ENCODE measurements at places on chromosomes 7 and 10. TPM values are rescaled to one million over a fixed set of nuclear protein-coding genes. Genes with fewer than 3 reads are reported as not detected.

The MSS51 gene
- total RNA-seq, result 1.5 TPM

The SPDYE16 gene
- total RNA-seq, result not detected

The CLCN1 gene
- total RNA-seq, result not detected

The HABP2 gene
- total RNA-seq, result not detected

DNA sequence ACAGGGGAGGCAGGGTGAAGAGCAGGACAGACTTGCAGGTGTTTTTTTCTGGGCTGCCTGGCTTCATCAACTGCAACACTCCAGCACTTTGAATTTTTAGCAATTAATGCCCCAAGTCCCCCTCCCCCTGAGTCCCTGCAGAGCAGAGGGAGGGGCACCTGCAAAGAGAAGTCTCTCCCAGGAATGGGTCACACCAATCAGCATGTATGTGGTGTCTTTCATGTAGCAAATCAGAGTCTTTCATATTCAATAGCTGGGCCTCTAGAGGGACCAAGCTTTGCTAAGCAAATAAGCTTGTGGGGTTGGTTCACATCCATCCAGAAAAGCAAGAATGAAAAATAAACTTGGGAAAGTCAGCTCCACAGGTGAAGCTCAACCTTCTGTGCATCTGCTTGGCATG lies 90.7 kb downstream of the PARP12 start:
- DNase-seq, result no peak

GRCh38 chr7:47253650-47254080 lies 328.2 kb downstream of the TNS3 start:
- no peak for DNase-seq

- no peak for DNase-seq
Observed at GRCh38 chr7:36287371-36288241, 102.1 kb upstream of the ANLN start.

DNA sequence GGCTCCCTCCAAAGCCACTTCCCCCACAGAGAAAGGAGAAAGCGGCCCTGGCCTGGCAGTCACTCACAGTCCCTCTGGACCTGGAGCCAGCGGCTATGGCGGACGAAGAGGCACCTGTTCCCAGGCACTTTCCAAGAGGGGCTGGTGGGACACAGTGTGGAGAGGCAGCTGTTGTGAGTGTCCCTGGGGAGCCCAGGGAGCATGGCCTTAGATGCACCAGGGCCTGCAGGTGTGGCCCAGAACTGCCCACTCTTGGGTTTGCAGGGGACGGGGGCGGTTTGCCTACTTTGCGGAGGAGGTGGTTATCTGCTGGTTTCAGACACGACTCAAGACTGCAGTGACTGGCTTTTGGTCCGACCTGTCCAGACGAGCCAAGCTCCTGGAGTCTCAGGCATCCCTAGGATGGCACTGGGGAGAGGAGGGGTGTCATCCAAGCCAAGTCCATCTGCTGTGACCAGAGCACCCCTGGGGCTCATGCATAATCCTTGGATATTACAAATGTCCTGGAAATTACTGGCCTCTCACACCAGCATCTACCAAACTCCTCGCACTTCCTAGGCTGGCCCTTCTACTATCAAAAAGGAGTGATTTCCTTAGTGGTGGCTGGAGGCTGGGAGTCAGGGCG lies 18.4 kb downstream of the CTBP2 start:
- no peak for DNase-seq

- no peak for DNase-seq
Observed at GRCh38 chr10:118912961-118913600, 116.4 kb upstream of the NANOS1 start.

- DNase-seq, result no peak
Observed at GRCh38 chr7:155506854-155507337, 39.5 kb downstream of the CNPY1 start.

DNA sequence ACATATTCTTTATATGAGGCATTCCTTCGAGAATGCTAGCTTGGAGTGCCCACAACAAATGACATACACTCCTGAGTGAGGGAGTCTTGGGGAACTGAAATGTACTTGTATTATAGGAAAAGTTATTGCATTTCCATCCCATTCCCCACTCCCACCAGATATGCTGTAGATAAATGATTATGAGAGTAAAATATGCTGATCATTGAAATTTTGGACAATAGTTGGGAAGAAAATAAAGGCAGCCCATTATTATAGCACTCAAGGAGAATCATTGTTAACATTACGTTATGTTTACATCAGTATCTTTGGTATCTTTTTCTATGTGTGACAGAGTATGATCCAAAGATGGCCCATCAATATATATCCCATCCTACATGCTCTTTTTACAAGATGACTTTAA lies 194.4 kb downstream of the GATA3 start:
- no peak for DNase-seq

- no peak for DNase-seq
Observed at GRCh38 chr7:11934796-11935195, 102.8 kb upstream of the THSD7A start.

DNA sequence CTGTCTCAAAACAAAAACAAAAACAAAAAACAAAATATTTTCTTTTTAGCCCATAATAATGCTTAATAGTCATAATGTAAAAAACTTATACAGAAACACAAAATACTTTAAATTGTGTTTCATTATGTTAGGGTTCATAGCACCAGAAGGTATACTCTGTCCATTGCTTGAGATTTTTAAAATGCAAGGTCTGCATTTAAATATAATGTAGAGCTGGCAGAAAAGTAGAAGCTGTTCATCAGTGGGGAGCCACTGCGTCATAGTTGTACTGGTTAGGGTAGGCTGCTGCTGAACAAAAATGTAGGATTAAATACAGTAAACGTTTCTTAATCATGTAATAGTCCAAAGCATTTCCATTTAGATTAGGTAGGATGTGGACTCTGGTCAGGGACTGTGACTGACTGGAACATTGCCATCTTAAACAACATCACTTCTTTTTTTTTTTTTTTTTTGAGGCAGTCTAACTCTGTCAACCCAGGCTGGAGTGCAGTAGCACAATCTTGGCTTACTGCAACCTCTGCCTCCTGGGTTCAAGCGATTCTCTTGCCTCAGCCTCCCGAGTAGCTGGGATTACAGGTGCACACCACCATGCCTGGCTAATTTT lies 85.2 kb downstream of the ANKIB1 start:
- no peak for DNase-seq

DNA sequence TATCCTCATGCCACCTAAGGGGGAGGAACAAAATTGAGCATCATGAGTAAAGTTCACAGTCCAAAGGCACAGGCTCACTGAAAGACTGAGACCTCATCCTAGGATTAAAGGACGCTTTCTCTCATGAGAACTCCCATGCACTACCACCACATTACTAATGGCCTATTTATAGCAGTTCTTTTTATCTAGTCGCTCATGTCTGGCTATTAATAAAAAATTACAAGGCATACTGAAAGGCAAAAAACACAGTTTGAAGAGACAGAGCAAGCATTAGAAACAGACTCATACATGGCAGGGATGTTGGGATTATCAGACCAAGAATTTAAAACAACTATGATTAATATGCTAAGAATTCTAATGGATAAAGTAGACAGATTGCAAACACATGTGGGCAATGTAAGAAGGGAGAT lies 46.0 kb upstream of the CDK13 start:
- DNase-seq, result no peak

DNA sequence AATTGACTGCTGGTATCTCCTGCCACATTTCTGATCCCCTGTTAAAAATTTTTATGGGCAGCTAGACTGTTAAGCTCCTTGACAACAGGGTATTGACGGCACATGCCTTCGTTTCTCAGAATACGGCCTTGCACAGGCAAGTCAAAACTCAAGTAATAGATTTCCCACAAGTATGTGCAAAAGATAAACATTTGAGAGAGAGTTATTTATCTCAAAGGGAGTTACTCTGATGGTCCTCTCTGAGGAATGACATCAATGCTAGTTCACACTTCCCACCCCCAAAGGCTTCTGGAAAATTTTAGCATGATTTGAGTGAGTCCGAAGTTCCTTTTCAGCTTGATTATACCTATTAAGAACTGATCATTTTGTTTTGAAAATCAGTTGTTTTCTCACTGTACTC lies 71.9 kb downstream of the JCAD start:
- no peak for DNase-seq

DNA sequence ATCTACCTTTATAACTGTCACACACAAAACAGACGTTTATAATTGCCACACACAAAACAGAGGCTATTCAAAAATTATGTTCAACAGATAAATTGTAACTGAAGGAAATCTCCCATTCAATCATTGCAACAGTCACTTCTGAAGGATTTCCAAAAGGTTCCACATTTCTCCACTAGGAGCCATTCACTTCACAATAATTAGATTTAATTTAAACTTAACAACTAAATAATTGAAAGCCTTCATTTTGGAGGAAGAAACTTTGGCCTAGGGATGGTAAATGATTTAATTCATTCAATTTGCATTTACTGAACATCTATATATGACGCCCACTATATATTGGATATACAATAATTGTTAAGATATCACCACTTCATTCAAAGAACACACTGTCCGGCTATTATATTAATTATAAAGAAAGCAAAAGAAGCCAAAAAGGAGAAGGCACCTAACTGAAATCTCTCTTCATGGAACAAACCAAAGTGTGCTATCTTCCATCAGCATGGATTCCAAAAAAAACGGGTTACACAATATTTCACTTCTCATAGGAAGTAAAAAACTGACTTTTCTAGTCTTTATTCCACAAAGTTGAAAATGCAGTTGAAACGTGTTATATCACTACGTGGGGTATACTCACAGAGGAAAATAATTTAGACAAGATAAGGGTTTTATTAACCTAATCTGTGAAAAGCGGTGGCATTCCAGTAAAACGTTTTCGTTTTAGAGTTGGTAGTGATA lies 1.7 kb downstream of the ATAD1 start:
- no peak for DNase-seq

GRCh38 chr10:69629897-69630650 lies at the start of gene FAM241B:
FAM241B (plus strand) TSS chr10:69630247; CDS start chr10:69631744, 1,497 bp downstream.
- peak; percentile 82 for DNase-seq

- DNase-seq, result no peak
Observed at GRCh38 chr7:64636386-64636785, 29.5 kb upstream of the ZNF107 start.

GRCh38 chr7:140017034-140017433 lies 45.7 kb downstream of the PARP12 start:
- DNase-seq, result no peak

GRCh38 chr10:129626796-129627435 lies 159.9 kb downstream of the MGMT start:
- DNase-seq, result peak; percentile 32

DNA sequence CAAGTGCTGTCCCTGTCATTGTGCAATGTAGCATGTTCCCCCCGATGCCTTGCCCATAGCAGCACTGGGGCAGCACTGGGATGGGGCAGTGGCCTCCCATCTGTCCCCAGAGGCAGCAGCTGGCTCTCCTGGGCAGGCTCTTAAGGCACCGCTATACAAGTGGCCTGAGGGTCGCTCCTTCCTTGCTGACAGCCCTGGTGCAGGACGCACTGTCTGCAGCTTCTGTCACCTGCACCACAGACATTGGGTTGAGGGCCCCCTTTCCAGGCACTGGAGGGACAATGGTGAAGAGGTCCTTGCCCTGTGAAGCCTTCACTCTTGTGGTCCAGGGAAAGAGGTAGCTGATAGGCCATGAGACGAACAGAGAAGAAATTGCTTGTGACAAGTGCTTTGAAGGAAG lies 10.6 kb downstream of the CPSF4 start:
- no peak for DNase-seq

DNA sequence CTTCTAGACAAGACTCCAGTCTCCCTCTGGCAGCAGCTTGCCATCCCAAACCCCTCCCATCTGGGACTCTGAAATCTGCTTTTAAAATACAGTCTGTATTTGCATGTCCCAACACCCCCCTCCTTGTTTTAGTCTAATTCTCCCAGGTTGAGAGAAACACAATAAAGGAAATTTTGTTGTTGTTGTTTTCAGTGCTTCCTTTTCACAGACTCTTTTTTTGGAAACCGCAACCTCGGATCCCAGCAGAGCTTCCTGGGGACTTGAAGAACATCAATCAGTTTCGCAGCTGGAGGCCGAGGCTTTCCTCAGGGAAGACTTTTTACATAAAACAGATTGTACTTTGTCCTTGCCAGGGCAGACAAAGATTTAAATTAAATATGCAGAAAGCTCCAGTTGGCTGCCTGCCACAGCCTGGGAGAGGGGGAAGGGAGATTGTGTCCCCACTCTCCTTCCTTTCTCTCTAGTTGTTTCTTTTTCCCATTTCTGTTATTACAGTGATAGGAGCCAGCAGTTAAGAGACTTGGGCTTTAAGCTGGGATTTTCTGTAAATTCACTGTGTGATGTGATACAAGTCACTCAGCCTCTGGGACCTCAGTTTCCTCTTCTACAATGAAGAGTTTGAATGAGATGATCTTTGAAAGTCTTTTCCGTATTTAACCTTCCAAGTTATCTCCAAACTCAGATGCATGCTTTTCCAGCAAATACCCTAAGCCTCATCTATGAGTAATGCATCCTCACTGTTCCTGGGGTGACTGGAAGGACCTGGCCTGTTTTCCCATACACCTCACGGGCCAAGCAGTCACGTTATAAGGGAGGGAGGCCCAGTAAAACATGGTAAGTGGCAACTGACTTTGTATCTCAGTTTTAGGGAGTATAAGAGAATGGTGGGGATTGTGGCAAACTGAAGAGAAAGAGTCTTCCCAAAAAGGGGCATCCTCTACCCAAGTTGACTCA lies 192.3 kb downstream of the REEP3 start:
- no peak for DNase-seq

DNA sequence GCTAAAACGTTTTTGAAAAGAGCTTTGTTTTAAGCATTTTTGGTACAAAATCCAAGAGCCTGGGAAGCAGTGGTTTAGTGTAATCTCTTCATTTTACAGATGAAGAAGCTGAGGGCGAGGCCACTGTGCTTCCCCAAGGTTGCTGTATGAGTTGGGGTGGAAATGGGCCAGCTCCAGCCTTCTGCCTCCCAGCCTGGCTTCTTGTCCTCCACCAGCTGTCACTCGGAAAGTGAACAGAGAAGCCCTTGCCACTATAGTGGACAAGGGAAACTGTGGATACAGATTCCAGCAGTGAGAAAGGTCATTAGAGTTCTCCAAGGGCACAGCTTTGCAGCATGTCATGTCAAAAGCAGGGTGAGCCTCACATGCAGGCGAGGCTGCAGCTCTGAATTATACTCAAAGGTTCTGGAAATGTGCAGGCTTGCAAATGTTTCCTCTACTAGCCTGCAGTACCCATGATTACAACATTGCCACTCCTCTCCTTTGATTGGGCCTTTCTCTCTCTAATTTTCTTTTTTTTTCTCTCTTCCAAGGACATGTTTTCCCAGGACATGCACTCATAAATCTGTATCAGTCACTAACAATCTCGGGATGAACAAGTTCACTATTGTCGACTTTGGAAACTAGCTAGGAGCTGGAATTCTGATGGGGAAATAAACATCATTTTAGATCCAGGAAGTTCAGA lies 33.0 kb downstream of the BAMBI start:
- no peak for DNase-seq

Data from vagina (tissue), 2 donors.